ENCODE measurements at places on chromosomes 7 and 10.

- DNase-seq = no peak
These were observed 88.0 kb downstream of the PDGFA start for GRCh38 chr7:431658-432111.

- DNase-seq = no peak
These were observed 30.6 kb downstream of the TARP start for GRCh38 chr7:38242814-38243213.

DNA sequence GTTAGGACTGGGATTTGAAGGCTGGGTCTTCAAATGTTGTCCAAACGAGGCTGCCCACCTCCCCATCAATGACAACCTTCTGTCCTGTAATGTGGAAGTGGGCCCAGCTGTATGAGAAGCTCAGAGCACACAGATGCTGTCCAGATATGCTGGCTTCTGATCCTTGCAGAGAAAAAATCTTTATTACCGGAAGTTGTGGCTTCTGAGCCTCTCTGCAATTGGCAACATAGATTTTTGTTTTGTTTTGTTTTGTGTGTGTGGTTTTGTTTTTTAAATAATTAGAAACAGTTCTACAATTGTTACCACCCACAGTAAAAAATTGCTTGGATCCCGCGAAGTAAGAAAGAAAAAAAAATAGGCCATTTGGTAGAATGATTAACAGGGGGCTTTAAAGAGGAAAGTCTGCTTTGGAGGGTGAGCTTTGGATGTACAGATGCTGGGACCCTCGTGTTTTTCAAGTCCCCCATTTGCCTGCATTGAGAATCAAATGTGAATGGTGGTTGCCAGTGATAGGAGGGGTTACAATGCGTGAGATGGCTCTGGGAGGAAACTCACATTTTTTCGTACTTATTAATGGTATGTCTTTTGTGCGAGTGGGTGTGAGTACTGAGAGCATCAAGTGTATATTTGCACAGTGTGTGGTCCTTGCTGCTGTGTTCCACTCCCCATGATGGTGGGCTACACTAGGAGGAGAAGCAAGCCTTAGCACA is 153.2 kb downstream of the TCF7L2 start:
- no peak for DNase-seq

DNA sequence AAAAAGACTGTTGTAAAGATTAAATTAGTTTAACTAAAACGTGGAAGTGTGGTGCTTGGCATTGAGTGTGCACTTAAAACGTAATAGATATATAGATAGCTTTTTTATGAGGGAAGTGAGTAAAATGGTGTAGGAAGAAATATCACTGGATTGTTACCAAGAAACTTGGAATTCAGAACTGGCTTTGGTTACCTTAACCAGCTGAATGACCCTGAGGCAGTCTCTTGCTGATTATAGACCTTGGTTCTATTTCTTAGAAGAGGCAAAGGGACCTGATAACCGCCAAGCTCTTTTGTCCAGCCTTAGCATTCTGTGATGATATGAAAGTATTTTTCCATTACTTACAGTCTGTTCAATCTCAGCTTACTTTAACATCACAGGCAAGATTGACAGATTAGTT is 3.8 kb downstream of the REEP3 start:
- no peak for DNase-seq

DNA sequence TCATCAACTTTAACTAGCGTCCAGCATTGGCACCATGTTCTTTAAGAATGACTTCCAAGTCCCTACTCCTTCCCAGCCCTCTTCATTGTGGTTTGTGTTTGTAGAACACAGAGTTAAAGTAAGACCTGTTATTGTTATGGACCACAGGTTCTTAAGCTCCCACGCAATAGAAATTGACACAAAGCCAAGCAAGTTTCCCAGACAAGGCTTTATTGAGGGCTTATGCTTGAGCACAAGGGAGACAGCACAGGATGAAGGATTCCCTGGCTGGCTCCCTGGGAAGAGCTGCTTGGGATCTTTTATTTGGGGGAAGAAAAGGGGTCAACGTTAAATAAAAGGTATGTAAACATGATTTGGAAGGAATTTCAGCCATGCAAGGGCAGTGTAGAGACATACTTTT is 44.3 kb upstream of the PRKCQ start:
- DNase-seq = no peak

Measured in CD4-positive, alpha-beta T cell treated with Interleukin-6 for 4 hours (primary cell).